ENCODE measurements at places on chromosomes 16 and 17.

DNA sequence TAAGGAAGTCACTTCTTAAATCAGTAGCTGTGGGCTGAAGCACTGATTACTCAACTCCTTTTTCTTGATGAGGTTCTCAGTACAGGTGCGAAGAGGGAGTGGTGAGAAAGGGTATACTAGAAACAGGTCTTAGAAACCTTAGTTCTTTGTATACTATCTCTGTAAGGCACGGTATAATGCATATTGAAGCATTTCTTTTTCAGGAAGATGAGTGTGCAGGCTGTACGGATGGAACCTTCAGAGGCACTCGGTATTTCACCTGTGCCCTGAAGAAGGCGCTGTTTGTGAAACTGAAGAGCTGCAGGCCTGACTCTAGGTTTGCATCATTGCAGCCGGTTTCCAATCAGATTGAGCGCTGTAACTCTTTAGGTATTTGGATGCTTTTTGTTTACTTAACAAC lies 39.2 kb downstream of the CYLD start:
- DNase-seq, result peak; percentile 28

GRCh38 chr16:86448306-86448890 lies 61.9 kb upstream of the FOXF1 start:
- DNase-seq, result no peak

- no peak for DNase-seq
Observed at GRCh38 chr17:27577121-27577761, 53.7 kb upstream of the LGALS9 start.

GRCh38 chr17:17680477-17681186 lies 626 bp upstream of the RAI1 start:
- DNase-seq, result no peak

DNA sequence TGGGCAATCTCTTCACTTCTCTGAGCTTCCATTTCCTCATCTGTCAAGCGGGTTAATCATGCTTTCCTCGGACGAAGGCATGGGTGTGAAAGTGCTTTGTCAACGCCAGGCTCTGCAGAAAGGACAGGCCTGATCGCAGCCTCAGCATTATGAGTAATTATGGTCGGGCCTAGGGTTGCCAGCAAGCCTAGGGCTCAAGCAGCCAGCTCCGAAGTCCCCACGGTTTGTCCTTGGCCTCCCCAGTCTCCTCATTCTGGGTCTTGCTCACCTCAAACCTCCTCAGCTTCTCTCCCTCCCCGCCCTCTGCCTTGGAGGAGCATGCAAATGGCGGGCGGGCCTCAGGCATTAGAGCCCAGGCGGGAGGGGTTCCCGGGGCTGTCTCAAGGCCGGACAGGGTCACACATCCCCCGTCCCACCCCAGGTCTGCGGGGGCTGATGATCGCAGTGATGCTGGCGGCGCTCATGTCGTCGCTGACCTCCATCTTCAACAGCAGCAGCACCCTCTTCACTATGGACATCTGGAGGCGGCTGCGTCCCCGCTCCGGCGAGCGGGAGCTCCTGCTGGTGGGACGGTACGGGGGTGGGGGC lies 10.2 kb upstream of the FAM83G start:
- no peak for DNase-seq

DNA sequence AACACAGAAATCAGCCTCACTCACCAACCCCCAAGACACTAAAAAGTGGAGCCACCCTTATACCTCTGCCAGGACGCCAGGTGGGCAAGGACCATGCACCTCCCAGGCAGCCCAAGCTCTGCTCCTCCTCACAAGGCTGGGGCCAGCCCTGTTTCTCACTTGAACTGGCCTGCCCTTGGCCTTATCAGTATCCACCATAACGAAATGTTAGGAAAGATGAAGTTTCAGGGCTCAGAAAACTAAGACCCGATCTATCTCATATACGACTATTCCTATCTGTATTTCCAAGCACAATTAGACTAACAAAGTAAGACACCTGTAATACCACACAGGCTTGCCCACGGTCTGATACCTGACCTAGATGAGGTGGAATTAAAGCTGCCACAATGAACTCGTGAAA lies 6.9 kb downstream of the FBXO31 start:
- no peak for DNase-seq

DNA sequence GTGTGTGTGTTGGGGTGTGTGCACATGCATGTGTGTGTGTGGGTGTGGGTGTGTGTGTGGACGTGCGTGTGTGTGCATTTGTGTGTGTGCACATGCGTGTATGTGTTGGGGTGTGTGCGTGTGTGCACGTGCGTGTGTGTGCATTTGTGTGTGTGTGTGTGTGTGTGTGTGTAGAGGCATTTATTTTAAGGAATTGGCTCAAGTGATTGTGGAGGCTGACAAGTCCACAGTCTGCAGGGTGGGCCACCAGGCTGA lies 37.9 kb upstream of the JPH3 start:
- no peak for DNase-seq

GRCh38 chr17:9298776-9299295 lies 276.8 kb downstream of the STX8 start:
- DNase-seq, result no peak

GRCh38 chr16:11417487-11417886 lies 72.2 kb downstream of the RMI2 start:
- no peak for DNase-seq

- DNase-seq, result peak; percentile 72
Observed at GRCh38 chr17:42517516-42517915, 18.5 kb upstream of the NAGLU start.

DNA sequence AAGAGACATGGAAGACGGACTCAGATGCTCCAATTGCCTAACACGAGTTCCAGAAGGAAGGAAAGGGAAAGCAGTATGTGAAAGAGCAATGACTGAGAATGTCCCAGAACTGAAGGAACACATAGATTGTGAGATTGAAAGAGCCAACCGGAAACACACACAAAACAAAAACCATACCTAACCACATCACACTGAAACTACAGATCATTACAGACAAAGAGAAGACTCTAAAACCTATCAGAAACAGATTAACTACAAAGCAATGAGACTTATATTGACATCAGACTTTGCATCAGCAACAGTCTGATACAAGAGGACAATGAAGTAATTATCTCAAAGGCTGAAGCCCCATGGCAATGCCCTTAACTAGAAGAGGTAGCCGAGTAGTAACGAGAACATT lies 45.6 kb upstream of the CLEC18B start:
- DNase-seq, result peak; percentile 36

DNA sequence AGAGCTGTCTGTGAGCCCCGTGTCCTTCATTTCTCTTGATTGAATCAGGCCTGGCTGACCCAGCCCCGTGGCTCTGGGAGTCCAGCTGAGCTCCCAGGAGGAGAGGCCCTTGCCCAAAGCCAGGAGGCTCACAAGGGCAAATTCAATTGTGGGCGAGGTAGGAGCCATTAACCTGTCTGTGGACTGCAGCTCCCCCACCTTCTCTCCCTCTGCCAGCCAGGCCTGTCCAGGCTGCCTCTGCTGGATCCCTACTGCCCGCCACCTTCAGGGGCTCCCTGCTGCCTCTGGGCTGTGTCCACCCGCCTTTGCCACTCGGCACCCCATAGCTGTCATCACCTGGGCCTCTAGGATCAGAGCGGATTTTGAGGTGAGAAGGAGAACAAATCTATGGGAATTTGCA lies 61.9 kb downstream of the RTN4RL1 start:
- DNase-seq, result no peak

GRCh38 chr16:64791756-64792155 lies 330.1 kb downstream of the CDH11 start:
- no peak for DNase-seq

DNA sequence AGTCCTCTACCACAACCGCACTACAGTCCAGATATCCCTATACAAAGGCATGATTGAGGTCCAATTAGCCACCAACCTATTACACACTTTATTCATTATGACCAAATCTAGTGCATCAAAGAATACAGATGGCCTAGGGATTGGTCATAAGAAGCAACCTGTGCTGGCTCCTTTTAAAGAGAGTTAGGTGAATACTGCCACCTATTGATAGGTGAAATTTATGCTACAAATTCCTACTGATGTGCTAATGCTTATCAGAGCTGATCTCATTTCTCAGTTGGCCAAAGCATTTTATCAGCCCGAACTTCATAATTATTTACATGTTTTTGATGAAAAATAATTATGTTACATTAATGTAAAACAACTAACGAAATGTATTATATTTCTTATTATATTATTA lies 166.3 kb downstream of the ANKFN1 start:
- no peak for DNase-seq

- no peak for DNase-seq
Observed at GRCh38 chr16:65213866-65214595, 92.2 kb upstream of the CDH11 start.

- DNase-seq, result no peak
Observed at GRCh38 chr17:28221751-28222414, 97.1 kb upstream of the TMEM97 start.

All from central memory CD4-positive, alpha-beta T cell (primary cell).